ENCODE measurements at places on chromosomes 11 and 22. TPM values are rescaled to one million over a fixed set of nuclear protein-coding genes. Genes with fewer than 3 reads are reported as not detected.

DNA sequence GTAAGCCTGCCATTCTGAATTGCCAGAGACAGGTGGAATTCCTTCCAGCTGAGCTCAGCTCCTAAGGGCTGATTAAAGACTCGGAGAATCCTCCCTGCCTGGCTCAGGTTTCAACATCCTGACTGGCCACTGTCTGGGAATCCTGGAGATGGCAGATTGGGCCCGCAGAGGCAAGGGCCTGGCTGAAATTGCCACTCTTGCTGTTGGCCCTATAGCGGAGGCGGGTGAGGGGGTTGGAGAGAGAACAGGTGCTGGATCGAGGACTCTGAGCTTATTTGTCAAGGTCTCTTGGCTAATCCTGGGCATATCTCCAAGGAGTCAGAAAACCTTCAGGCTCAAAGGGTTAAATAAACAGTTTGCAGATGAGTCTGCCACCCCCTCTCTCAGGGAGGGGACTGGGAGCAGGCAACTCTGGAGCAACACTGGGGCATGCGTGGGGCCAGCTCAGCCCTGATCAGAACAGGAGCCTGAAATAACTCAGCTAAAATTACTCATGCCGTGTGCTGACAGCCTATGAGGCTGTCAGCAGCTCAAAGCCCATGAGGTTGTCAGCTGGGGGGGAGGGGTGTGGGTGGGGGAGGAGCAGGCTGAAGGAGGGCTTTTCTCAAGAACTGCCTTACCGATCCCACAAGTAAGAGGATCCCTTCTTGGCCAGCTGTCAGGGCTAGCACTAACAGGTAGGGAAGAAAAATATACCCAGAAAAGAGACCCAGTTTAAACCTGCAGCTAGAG, 14.7 kb upstream of the MFRP start:
- DNase-seq: peak; percentile 48

GRCh38 chr22:23704829-23705228, 14.0 kb downstream of the RGL4 start:
- no peak for DNase-seq

DNA sequence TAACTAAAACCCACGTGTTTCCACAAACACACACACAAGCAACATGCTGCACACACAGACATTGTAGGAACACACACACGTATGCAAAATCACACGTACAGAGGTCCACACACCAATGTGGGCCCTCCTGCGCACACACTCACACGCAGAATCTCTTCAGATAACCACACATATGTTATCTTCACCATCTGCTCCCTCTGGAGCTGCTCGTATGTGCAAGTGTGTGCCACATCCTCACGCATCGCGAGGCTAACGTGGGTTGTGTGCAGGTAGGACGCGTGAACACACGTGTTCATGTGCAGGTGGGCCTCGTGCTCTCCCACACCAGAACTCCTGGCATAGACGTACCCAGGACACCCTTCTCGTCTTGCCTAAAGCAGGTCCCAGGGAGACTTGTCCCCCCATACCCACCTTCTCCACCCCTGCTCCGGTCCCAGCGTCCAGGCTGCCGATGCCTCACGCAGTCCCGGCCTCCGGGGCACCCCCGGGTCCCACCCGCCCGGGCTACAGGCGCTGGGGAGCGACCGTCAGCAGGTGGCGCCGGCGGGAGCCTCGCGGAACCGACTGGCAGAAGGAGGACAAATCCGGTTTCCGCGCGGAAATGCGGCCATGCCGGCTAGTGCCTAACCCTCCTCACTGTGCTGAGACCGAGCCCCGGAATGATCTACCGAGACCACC, 10.3 kb upstream of the IGSF9B start:
- DNase-seq: no peak

- DNase-seq: no peak
Measured at GRCh38 chr11:133974836-133975487, 18.2 kb upstream of the IGSF9B start.

The HTR3A gene
- total RNA-seq: not detected

All from H4 (cell line).